Osteocyte (in vitro differentiated cells): ENCODE measurements at places on chromosomes 2 and 18. TPM values are rescaled to one million over a fixed set of nuclear protein-coding genes. Genes with fewer than 3 reads are reported as not detected.

- H3K27ac ChIP-seq: peak overlapping the region; percentile 84
- no peak for DNase-seq
- peaks cover 2% of the 10 kb centered on the region for H3K36me3 ChIP-seq
- no peaks in the 10 kb centered on the region for H3K27me3 ChIP-seq
- H3K4me3 ChIP-seq: peak overlapping the region; percentile 22
Observed at GRCh38 chr2:196719110-196719872, 79.8 kb downstream of the CCDC150 start.

Gene WDR54
- 15.8 and 16.2 TPM in 2 replicates for total RNA-seq

GRCh38 chr18:4360221-4360715, 94.8 kb downstream of the DLGAP1 start:
- no peak for DNase-seq
- H3K27me3 ChIP-seq: no peaks in the 10 kb centered on the region
- no peak overlapping the region for H3K27ac ChIP-seq
- H3K4me3 ChIP-seq: no peak overlapping the region

DNA sequence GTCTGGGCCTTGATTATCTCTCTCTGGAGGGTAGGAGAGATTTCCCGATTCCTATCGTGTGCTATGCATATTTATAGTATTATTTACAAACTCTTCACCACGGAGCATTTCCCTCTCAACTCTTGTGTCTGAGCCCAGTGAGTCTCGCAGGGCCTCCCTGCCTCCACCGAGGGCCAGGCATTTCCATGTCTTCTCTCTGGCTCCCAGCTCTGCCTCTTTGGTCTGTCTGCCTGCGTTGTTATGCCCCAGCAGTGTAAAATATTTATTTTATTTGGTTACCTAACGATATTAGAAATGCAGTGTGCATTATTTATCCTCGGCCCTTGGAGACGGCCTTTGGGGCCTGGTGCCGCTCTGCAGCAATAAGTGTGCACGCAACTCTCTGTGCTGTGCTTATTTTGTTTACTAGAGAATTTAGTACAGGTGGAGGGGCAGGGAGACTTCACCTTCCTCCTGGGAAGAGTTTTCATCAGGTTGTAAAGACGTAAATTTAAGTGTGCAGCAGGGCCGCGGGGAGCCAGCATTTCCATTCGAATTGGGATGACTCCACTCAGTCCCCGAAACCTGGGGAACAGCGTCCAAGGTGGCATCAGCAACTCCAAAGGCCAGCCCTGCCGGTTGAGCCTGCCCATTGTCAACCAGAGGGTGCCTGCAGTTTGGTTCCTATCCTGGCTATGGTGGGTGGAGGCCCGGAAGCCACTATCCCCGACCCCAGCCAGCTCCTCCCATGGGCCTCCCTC, 100.2 kb downstream of the PTGR3 start:
- H3K27ac ChIP-seq: no peak overlapping the region
- peak; percentile 74 for DNase-seq
- no peaks in the 10 kb centered on the region for H3K4me1 ChIP-seq
- H3K27me3 ChIP-seq: no peaks in the 10 kb centered on the region
- no peaks in the 10 kb centered on the region for H3K36me3 ChIP-seq

GRCh38 chr2:132697556-132698205, 27.7 kb upstream of the LYPD1 start:
- no peaks in the 10 kb centered on the region for H3K4me1 ChIP-seq
- no peak overlapping the region for H3K4me3 ChIP-seq
- DNase-seq: no peak
- no peaks in the 10 kb centered on the region for H3K27me3 ChIP-seq
- H3K27ac ChIP-seq: no peak overlapping the region
- no peaks in the 10 kb centered on the region for H3K36me3 ChIP-seq

Gene MAB21L4
- total RNA-seq: not detected in 2 replicates
